Calu3 (cell line): ENCODE measurements at places on chromosomes 3 and 15. TPM values are rescaled to one million over a fixed set of nuclear protein-coding genes. Genes with fewer than 3 reads are reported as not detected.

DNA sequence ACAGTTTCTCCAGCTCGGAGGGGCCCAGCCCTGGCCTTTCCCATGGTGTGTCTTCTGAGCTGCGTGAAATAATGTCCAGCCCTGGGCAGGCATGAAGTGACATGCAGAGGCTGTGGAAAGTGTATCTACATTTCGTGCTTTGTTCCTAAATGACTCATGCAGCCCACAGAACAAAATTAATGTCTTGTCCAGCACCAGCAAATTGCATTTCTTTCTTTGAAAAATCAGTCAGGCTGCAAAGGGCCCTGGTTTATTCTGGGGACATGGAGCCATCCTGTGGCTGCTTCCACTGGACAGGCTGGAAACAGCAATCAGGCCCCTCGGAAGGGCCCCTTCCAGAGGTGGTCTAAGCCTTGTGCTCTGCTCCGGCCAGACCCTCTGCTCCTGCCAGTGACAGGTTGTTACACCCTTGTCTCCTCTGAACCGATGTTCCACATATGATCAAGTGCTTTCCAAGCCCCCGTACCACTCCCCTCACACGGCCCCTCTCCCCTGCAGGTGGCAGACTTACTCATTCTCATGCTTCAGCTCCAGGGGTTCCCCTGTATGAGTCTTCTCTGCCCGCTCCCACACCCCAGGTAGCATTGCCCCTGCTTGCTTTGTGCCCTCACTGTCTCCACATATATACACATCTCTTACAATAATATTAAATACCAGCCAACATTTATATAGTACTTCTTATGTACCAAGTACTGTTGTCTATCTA lies 33.7 kb downstream of the CRYGS start:
- no peak for DNase-seq

DNA sequence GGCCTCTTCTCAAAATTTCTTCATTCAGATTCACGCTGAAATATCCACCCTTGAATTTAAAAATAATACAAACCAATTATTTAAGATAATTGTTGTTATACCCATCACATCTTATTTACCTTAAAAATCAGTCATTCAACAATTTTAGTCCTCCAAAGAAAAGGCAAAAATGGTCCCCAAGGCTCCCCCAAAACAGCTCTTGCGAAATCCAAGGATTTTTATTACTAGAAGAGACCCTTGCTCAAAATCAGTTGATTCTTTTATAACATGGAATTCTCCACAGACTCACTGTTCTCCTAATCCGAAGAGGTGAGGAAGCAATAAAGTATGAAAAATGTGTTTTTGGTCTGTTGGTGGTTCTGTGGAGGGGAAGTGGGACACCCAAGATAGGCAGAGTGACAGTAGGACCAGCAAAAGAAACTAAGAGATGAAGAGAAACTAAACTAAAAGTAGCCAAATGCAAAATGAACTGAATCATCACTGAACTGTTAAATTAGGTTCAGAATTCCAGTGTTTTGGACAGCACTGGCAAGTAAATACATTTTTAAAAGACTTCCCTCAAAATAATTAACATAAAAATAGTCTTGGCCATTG lies 19.1 kb upstream of the PLCH1 start:
- DNase-seq = no peak

- no peak for DNase-seq
These were observed 1103.1 kb downstream of the ROBO2 start for GRCh38 chr3:78143000-78143399.

GRCh38 chr3:52202384-52203077 lies 4.6 kb downstream of the ALAS1 start:
- no peak for DNase-seq

SEMA6D gene
- not detected in 2 replicates for total RNA-seq

DNA sequence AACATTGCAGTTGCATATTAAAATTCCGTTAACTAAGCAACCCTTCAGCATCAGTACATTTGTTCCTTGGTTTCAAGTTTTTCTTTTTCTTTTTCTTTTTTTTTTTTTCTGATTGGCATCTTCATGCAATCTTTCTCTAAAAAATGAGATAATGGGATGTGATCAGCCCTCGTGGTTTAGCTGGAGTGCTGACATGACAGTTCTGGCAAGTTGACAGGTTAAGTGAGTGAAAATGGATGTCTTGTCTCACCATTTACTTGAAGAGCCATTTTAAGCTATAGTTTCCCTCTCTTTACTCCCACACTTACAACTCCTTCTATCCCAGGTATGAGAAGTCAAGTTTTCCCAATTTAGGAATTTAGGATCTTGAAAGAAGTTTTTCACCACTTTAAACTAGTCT lies 495.2 kb downstream of the ROBO2 start:
- DNase-seq = no peak

DNA sequence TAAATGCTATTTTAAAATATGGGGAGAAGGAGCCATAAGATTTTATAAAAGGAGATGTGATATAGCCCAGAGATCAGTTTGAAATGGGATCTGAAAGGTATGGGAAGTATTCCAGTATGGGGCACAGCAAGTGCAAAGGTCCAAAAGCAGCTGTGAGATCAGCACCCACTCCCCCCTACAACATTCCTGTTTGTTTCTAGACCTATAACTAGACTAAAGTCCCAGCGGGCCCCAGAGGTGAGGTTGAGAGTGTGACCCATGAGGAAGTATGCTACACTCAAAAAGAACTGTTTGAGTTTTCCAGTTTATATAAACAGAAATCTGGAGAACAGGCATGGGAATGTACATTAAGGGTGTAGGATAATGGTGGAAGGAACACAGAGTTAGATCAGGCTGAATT lies 152.5 kb downstream of the TBC1D5 start:
- no peak for DNase-seq

MESP1 gene
- 5.3 and 5.9 TPM in 2 replicates for total RNA-seq

DNA sequence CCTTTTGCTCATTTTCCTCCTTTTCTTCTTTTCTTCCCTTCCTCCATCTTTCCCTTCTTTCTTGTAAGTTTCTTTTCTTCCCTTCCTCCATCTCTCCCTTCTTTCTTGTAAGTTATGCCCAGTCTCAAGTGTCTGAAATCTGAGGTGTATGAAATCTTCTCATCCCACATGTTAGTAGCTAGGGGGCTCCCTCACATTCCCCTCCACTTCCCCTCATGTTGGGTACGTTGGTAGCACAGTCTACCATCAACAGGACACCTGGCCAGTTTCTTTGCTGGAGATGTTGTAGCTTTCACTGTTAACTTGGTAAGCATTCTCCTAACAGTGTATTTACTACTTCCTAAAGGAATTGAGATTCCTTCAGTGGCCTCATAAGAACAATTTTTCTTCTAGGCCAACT lies 133.9 kb downstream of the ALDH1A2 start:
- no peak for DNase-seq

- DNase-seq = no peak
These were observed 2.8 kb downstream of the SCAANT1 start for GRCh38 chr3:63909431-63909830.

DNA sequence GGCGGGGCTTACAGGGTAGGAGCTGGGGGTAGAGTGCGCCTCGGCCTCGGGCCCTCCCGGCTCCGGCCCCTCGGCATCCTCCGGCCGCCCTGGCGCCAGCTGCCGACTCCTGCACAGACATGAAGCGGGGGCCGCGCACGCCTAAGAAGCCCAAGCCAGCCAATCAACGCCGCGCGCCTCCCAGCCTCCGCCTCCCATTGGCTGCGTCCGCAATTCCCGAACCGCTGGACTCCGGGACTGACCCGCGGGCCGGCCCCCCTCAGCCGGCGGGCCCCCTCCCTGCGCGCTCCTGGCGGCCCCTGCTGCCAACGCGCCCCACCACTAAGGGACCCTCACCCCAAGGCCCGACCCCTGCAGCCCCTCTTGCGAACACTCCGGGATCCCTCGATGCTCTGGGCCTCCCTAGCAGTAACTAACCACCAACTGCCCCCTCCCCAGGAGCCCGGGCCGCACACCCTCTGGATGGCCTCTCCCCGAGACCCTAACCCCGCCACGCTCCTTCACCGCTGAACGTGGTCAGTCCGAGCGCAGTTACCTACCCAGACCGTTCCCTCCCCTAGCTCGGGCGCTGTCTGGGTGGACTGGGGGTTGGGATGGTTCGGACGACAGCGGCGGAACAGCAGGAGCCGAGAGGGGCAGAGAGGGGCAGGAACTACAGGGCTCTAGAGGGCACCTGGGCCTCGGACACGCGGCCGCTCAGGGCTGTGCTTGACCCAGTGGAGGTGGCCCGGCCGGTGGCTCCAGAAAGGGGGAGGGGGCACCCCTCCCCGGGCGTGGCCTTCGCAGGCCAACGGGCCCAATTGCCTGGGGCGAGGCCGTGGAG lies 5.0 kb downstream of the GATA2 start:
- peak; percentile 96 for DNase-seq

GRCh38 chr15:59699810-59700431 lies 10.8 kb upstream of the BNIP2 start:
- no peak for DNase-seq
